ENCODE measurements at places on chromosomes 11 and 22.

- DNase-seq: no peak
Observed at GRCh38 chr11:60206616-60207015, 23.7 kb upstream of the MS4A6A start.

GRCh38 chr11:75398906-75399305, 412 bp upstream of the RPS3 start:
- DNase-seq: no peak

- no peak for DNase-seq
Observed at GRCh38 chr11:95494167-95494566, 263.2 kb upstream of the SESN3 start.

DNA sequence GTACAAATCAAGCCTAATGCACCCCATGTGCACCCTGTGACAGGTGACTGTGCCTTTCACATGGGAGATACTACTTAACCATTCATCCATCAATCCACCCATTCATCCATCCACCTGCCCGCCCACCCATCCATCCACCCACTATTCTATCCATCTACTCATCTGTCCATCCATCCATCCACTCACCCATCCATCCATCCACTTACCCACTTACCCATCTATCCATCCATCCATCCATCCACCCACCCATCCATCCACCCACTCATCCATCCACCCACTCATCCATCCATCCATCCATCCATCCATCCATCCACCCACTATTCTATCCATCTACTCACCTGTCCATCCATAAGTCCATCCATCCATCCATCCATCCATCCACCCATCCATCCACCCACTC, 7.5 kb downstream of the C11orf24 start:
- no peak for DNase-seq

- peak; percentile 71 for DNase-seq
Observed at GRCh38 chr11:117232092-117232878, at the start of gene RNF214. TSS of gene RNF214 (plus strand) at chr11:117232671. CDS start at chr11:117234273, 1,602 bp downstream.

DNA sequence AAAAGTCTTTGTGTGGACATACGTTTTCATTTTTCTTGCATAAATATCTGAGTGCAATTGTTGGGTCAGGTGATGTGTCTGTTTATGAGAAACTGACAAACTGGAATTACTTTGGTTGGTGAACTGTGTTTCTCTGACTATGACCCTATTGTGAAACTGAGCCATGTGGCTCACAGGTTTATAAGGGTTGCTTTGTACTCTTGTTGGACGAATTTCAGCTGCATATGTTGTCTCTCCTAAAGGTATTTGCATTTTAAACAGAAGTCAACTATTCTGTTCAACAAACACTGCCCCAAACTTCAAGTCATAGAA, 34.4 kb upstream of the RASD2 start:
- DNase-seq: no peak

- no peak for DNase-seq
Observed at GRCh38 chr11:30919389-30920152, 333.4 kb upstream of the MPPED2 start.

- DNase-seq: no peak
Observed at GRCh38 chr11:130476922-130477491, 28.6 kb downstream of the ADAMTS15 start.

GRCh38 chr11:77647654-77648305, 10.2 kb upstream of the CLNS1A start:
- DNase-seq: no peak

- DNase-seq: no peak
Observed at GRCh38 chr11:106391771-106392420, 314.4 kb downstream of the AASDHPPT start.

DNA sequence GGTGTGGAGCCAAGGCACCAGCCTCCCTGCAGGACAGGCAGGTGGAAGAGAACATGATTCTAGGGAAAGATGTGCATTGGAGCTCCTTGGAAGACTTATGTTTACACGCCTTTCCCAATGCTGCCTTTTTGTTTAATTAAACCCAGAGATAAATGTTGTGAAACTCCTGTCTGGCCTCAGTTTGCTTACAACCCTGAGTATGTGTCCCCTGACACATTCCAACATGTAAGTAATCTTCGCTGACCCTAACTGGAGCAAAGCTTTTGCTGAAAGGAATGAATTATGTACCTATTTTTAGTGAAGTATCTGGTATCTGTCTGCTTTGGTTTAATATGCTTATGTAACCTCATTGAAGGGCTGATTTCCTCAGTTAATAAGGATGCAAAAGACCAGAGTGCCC, 56.7 kb downstream of the APIP start:
- DNase-seq: no peak

- DNase-seq: no peak
Observed at GRCh38 chr11:33532257-33532656, 168.4 kb downstream of the C11orf91 start.

DNA sequence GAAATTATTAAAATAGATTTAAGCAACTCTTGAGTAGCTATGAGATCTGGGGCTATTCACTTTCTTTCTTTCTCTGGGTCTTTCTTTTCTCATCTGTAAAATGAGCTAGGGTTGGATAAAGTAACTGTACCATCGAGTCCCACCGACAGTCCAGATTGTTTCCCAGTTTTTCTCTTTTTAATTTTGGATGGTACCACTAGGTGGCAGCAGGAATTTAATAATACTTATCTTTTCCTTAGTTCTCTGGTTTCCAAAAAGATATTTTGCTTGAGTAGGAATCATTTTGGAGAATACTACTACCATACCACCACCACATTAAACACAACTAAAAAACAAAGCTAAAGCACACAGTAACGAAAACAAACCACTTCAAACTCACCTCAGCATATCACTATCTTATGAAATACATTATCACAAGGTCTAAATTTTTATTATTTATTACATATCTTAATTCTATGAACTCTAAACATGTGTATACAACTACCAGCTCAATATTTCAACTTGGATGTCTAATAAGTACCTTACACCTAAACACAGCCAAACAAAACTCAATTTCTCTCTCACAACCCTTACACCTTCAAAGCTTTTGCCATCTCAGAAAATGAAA, 584.0 kb downstream of the KCNA4 start:
- DNase-seq: no peak

GRCh38 chr22:22823131-22823810, 64.3 kb upstream of the IGLL5 start:
- no peak for DNase-seq

All from stimulated activated effector memory CD8-positive, alpha-beta T cell treated with anti-CD3 and anti-CD28 coated beads, Interleukin-12 subunit alpha, Interleukin-12 subunit beta, amount 100 ng/mL, for 72 hours (primary cell).